ENCODE measurements at places on chromosomes 4 and X.

DNA sequence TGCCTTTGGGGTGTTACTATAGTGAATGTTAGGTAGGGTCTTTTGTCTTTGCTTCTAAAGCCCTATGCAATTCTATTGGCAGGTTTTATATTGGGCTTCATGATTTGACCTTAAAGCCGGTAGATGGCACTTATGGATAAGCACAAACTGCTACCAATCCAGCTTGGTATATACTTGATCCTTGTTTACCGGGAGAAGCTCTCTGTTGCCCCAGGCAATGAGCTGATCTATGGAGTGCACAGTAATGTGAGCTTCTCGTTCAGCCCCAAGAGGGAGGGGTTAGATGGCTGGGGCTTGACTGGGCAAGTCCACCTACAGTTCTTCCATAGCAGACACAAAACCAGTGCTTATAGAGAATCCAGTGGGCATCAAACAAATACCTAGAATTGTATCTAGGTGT lies 287.2 kb upstream of the CT83 start:
- no peak for DNase-seq

- no peak for DNase-seq
Observed at GRCh38 chr4:1478766-1479355, 72.6 kb upstream of the NKX1-1 start.

- DNase-seq, result no peak
Observed at GRCh38 chrX:134236626-134237614, at the start of gene CCDC160. Gene CCDC160, plus strand, starts transcription at chrX:134237182. Its CDS starts 7,619 bp downstream, at chrX:134244801.

- no peak for DNase-seq
Observed at GRCh38 chr4:142352712-142353111, 493.4 kb downstream of the INPP4B start.

- DNase-seq, result no peak
Observed at GRCh38 chrX:9582956-9583355, 118.1 kb downstream of the TBL1X start.

GRCh38 chrX:41421071-41421729 lies 25.9 kb upstream of the NYX start:
- peak; percentile 44 for DNase-seq

GRCh38 chr4:129788486-129788885 lies 692.5 kb downstream of the C4orf33 start:
- DNase-seq, result no peak

DNA sequence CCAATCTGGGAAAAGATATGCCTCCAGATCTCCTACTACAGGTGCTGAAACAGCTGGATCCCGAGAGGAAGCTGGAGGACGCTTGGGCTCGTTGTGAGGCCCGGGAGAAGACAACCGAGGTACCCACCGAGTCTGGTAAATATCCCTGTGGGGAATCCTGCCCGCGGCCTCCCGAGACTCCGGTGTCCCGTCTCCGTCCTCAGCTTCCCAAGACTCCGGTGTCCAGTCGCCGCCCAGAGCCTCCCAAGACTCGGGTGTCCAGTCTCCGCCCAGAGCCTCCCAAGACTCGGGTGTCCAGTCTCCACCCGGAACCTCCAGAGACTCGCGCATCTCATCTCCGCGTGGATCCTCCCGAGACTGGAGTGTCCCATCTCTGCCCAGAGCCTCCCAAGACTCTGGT lies 639 bp downstream of the FAM47B start:
- no peak for DNase-seq

DNA sequence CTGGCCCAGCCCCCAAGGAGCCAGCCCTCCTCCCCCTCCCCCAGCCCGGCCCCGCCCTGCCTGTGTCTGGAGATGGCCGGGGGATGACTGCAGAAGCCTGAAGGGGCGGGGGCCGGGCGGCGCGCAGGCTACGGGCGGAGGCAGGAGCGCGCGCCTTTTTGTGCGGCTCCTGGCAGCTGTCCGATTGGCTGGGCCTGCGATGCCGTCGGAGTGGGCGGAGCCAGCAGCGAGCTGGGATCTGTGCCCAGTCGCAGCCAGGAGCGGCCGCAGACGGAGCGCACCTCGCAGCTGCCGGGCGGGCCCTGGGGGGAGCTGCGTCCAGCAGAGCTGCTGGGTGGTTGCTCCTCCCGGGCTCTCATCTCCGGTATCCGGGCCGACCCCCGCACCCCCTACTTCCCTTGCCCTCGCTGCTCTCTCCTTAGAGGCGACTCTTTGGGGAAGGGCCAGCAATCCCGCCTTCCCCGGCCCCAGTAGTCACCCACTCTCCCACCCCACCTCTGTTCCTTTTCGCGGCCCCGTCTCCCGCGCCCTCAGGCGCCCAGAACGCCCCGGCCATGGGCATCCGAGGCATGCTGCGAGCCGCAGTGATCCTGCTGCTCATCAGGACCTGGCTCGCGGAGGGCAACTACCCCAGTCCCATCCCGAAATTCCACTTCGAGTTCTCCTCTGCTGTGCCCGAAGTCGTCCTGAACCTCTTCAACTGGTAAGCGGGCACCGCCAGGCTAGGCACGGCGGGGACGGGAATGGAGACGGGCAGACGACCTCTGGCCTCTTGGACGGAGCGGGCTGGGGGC lies at the start of gene GABRQ:
Gene GABRQ (plus strand): TSS at position 247 of the 794 bp plus-strand sequence. CDS start 308 bp downstream, at position 555.
- DNase-seq, result peak; percentile 70

DNA sequence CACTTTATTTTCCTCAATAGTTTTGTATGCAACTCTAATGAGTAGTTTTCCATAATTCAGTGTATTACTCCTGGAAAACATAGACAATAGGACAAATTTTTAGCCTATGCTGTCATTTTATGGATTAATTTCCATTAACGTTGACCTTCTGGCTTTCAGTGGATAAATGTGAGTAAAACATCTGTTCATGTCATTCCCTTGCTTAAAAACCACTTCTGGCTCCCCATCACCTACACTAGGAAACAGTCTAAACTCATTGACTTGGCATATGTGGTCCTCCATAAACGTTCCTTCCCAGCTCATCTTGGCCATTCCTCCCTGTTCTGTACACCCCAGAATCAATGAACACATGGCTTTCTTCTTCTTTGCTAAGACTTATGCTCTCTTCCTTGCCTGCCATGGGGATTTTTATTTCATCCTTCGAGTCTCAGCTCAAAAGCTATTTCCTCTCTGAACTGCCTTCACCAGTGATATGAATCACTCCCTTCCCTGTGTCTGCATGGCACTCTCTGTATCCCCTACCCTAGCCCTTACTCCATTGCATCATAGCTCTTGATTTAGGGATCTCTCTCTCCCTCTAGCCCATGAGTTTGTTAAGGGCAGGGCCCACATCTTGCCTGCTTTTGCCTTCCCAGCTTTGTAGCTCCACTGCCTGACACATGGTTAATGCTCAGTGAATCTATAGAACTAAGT lies 34.8 kb downstream of the DOCK11 start:
- DNase-seq, result no peak

- no peak for DNase-seq
Observed at GRCh38 chr4:113553082-113553481, 208.5 kb downstream of the CAMK2D start.

DNA sequence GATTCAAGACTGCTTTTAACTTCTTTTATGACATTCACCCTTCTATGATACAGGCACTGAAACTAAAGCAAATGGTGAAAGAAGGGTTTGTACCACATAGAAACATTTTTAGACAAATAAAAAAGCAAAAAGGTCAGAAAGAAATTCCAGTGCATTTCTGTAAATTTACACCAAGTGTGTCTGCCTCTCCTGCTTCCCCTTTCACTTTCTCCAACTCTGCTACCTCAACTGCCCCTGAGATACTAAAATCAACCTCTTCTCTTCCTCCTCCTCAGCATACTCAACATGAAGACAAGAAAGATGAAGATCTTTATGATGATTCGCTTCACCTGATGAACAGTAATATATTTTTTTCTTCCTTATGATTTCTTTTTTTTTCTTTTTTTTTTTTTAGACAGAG lies 187.9 kb downstream of the LRBA start:
- no peak for DNase-seq

- peak; percentile 79 for DNase-seq
Observed at GRCh38 chr4:6008766-6009385, 9.4 kb downstream of the C4orf50 start.

- DNase-seq, result no peak
Observed at GRCh38 chrX:150164971-150165600, 198.0 kb upstream of the MAMLD1 start.

DNA sequence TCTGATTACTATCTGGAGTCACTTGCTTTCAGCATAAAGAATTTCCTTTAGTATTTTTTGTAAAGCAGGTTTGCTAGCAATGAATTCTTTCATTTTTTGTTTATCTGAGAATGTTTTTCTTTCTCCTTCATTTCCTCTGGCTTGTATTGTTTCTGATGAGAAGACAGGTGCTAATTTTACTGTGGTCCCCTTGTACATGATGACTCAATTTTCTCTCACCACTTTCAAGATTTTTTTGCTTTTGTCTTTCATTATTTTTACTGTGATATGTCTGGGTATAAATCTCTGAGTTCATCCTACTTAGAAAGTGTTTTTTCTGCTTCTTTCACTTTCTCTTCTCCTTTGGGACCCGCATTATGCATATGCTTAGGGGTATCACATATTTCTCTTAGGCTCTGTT lies 62.6 kb downstream of the PKD2 start:
- DNase-seq, result no peak

GRCh38 chr4:90254357-90254756 lies 127.2 kb downstream of the CCSER1 start:
- no peak for DNase-seq

DNA sequence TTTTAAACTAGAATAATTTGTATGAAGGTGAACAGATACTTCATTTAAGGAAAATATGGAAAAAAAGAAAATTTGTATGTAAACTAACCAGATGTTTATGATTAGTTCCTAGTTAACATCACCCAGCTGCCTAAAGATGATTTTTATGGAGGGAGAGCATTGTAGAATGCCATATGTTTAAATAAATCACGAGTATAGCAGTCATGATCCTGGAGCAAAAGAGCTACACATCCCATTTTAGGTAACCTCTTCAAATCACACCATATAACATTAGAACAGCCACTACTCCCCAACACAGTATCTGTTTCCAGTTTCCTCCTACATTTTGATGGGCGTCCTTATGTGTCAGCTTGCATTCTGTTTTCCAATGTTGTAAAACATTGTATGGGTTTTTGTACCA lies 571.9 kb upstream of the FAM241A start:
- DNase-seq, result no peak

DNA sequence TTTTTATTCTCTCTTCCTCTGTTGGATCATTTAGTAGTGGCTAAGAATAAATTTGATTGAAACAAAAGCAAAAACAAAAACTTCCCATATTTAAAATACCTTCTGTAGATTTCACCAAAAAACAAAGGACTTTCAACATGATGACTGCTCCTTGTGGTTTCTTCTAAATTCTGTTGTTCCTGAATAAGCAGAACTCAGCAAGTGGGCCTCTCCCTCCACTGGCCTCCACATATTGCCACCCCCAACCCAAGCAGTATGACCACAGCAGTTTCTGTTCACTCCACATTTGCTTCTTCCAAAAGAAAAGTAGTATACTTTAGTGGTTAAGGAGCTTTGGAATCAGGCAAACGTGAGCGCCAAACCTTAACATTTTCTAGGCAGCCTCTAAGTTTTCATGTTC lies 114.7 kb downstream of the COX18 start:
- DNase-seq, result no peak

- DNase-seq, result no peak
Observed at GRCh38 chr4:7878323-7878722, 61.3 kb downstream of the AFAP1 start.

DNA sequence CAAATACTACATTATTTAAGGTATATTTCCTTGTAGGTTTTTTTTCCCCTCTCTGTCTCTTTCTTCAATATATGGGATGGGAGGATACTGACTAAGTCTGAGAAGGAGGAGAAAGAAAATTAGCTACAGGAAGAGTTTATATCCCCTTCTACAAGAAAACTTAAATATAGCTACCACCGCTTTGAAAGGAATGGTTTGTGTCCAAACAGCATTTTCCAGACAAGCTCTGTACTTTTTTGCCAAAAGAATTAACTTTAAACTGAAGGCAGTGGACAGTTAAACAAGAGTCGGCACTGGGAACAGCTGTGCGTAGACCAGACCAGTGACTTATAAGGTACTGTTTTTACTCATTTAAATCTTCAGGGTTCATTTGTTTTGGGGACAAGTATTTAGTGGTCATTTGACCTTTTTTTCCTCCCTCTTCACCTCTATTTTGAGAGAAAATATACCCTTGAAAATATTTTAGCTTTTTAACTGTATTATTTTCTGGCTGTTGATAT lies 303.7 kb downstream of the ARHGAP24 start:
- peak; percentile 26 for DNase-seq

DNA sequence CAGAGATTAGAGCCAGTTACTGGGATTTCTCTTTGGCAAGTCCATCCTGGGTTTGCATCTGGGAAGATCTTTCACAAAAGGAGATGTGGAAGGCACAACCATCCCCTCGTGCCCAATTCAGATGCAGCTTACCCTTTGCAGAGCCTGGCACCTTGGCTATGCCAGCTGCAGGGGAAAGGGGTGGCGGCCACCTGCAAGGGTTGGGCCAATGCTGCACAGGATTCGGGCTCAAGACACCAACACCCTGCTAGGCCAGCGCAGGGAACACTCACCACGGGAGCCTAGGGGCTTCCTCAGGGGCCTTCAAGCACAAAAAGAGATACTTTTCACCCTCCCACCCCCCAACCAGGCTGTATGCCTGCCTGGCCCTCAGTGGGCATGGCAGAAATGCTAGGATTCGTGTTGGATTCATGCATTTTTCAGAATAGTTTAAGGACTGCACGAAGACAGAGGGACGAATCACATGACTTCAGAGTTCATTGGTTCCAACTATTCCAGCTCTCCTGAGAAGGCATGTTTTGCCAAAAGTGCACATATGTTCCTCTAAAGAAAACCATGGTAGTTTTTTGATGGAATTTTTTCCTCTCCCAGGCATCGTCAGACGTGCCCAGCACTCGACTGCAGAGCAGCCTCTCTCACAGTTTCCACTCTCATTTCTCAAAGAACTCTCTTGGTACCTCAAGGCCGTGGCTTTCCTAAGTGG lies 94.4 kb downstream of the PHKA2 start:
- DNase-seq, result no peak

GRCh38 chrX:123626962-123627361 lies 105.9 kb downstream of the THOC2 start:
- no peak for DNase-seq

- no peak for DNase-seq
Observed at GRCh38 chr4:101441446-101441845, 94.1 kb upstream of the PPP3CA start.

DNA sequence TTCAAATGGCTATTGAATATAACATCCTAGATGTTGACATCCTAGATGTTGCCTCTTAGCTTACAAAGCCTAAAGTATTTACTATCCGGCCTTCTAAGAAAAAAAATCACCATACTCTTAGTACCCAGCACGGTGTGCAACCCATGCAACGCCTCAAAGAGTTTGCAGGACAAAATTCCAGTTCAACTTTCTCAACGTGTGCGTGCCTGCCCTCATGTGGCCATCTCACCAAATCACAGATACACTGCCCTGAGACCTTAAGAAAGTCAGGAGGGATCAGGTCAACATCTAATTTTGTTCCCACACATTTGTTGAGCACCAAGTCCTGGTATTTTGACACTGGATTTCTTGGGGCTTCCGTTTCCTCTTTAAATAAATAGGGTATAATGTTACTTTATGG lies 68.3 kb downstream of the CRMP1 start:
- peak; percentile 42 for DNase-seq

- DNase-seq, result no peak
Observed at GRCh38 chrX:129039176-129039575, 484.1 kb downstream of the SMARCA1 start.

- no peak for DNase-seq
Observed at GRCh38 chr4:173362666-173363065, 8.1 kb upstream of the SAP30 start.

- no peak for DNase-seq
Observed at GRCh38 chrX:53483838-53484405, 49.8 kb upstream of the HSD17B10 start.

- DNase-seq, result no peak
Observed at GRCh38 chr4:83387476-83388312, 53.0 kb upstream of the HPSE start.

GRCh38 chr4:152578670-152579069 lies 42.8 kb upstream of the FBXW7 start:
- no peak for DNase-seq
